ENCODE measurements at places on chromosomes 12 and 14. TPM values are rescaled to one million over a fixed set of nuclear protein-coding genes. Genes with fewer than 3 reads are reported as not detected.

TAS2R14 gene
- 1.7 TPM for total RNA-seq

SERPINA9 gene
- not detected for total RNA-seq

CALCOCO1 gene
- 119 TPM for total RNA-seq

SMCO3 gene
- not detected for total RNA-seq

OTX2 gene
- total RNA-seq = not detected

CLEC2D gene
- 10.1 TPM for total RNA-seq

RSRC2 gene
- total RNA-seq = 57.3 TPM

LRRC43 gene
- total RNA-seq = not detected

PPFIA2 gene
- total RNA-seq = 2.9 TPM

HCAR3 gene
- not detected for total RNA-seq

PRIM1 gene
- 11.5 TPM for total RNA-seq

CMA1 gene
- total RNA-seq = 1.6 TPM

SLC7A7 gene
- 13.7 TPM for total RNA-seq

GRIN2B gene
- 0.57 TPM for total RNA-seq

SLC5A8 gene
- total RNA-seq = 0.49 TPM

TAS2R30 gene
- 3.5 TPM for total RNA-seq

LMNTD1 gene
- total RNA-seq = 0.76 TPM

LALBA gene
- total RNA-seq = not detected
